ENCODE measurements at places on chromosomes 7 and 10.
A peak's percentile ranks its signal among the peaks of the same experiment; 100 is the strongest.

DNA sequence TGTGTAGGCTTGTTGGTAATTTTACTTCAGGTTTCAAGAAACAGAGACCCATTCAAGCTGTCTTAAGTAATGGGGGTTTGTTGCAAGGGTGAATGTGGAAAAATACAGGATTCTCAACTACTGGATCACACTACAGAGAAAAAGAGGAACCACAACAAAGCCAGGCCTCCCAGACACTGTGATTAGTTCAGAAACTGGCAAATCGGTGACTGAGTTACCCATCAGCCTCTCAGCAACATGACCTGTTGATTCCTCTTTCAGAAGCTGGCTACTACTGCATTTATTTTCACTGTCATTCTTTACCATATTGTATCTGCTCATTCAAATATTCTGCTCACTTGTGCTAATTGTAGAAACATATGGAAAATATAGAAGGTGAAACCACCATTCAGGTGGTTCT is 16.0 kb downstream of the CCDC71L start:
- peak; percentile 69 for DNase-seq

DNA sequence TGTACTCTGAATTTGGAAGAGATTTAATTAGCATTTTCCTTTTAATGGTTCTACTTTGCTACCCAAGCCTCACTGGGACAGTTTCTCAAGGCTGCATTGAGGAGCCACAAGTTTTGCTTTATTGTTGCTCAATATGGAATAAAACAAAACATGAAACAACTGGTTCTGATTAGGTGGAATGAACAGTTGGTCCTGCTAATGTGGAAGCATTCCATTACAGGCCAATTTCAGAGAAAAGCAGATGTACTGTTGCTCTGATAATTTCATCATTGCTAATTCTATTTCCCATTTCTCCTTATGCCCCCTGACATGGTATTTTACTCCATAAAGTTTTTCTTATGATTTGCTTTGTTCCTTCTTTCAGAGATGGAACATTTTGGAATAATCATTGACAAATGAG is 66.0 kb upstream of the PAPSS2 start:
- no peak for DNase-seq

DNA sequence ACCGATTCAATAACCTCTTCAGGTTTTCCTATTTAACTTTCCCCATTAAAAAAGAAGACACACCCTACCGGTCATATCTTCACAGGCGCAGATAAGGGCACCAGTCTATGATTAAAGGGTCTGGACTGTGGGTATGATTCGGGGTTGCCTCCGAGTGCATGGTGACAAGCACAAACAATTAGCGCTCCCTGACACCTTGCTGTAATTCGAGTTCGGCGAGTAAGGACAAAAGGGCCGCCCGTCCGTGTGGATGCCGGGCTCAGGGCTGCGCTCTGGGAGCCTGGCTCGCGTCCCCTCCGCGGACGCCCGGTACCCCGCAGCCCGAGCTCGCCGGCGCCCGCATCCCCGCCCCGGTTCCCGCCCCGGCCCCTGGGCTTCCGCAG is 111.9 kb upstream of the RHEB start:
- DNase-seq = no peak

DNA sequence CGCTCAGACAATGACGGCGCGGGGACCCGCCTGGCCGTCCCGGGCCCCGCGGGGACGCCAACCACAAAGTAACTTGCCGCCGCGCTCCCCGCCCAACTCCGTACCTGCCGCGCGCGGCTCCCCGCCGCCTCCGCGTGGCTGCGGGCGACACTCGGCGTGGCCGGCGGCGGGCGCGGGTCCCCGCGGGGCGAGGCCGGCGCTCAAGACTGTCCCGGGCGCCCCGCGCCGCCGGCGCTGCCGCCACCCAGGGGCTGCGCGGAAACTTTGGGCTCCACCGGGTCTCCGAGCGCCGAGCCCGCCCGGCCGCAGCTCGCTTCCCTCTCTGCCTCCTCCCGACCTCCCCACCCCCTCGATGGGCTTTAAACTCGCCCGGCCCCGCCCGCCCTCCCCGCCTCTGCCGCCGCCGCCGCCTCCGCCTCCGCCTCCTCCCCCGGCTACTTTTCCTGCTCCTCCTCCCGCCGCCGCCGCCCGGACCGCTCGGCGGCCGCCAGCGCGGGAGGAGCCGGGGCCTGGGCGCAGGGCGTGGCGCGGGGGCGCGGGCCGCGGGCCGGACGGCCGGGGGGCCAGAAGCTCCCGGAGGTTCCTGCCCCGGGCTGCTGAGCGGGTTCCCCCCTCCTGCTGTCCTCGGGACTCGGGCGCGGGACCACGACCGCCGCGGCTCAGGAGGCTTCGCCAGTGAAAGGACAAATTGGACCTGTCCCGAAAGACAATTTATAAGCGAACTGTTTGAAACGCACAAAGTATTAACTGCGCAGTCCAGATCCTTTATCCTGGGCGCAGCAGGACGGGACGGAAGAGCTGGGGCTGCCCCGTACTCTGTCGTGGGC is 10.6 kb upstream of the GRB10 start:
- no peak for DNase-seq

- DNase-seq = no peak
These were observed 14.4 kb upstream of the CRYGN start for GRCh38 chr7:151454305-151454704.

GRCh38 chr7:90025771-90026170 is 128.5 kb upstream of the STEAP1 start:
- no peak for DNase-seq

GRCh38 chr7:26419198-26419597 is 127.5 kb downstream of the SNX10 start:
- no peak for DNase-seq

- no peak for DNase-seq
These were observed 154.5 kb downstream of the CSTF2T start for GRCh38 chr10:51544933-51545332.

GRCh38 chr10:113347508-113347907 is 205.3 kb upstream of the HABP2 start:
- no peak for DNase-seq

DNA sequence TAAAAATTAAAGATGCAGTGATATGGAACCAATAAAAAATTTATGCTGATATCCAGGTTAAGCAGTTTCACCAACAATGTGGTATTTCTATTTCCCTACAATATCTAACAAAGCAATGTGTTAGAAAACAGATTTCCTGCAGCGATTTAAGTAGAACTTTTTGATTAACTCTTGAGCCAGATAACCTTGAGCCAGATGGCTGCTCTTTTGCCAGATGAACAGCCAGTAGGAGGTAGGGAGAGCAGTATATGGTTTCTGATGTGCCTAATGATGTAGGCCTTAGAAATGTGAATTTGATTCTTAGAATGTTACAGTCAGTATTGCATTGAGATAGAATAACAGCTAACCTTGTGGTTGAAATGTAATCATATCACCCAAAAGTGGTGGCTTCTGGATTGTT is 31.1 kb downstream of the STAMBPL1 start:
- no peak for DNase-seq

- no peak for DNase-seq
These were observed 190 bp downstream of the TCERG1L start for GRCh38 chr10:131311402-131311660.

DNA sequence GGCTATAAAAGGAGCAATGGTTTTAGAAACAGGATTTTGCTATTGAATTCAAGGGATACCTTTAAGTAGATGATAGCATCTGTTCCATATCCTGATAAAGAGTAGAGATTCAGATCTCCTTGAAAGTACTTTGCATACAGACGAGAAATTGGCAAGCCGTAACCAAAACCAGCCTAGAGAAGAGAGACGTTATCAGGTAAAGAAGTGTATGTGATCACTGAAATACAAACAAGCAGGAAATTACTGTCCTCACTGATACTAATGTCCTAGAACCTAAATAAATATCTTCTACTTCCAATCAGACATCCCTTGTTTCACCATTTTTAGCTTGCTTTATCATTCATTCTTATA is 9.4 kb downstream of the PDK4 start:
- no peak for DNase-seq

DNA sequence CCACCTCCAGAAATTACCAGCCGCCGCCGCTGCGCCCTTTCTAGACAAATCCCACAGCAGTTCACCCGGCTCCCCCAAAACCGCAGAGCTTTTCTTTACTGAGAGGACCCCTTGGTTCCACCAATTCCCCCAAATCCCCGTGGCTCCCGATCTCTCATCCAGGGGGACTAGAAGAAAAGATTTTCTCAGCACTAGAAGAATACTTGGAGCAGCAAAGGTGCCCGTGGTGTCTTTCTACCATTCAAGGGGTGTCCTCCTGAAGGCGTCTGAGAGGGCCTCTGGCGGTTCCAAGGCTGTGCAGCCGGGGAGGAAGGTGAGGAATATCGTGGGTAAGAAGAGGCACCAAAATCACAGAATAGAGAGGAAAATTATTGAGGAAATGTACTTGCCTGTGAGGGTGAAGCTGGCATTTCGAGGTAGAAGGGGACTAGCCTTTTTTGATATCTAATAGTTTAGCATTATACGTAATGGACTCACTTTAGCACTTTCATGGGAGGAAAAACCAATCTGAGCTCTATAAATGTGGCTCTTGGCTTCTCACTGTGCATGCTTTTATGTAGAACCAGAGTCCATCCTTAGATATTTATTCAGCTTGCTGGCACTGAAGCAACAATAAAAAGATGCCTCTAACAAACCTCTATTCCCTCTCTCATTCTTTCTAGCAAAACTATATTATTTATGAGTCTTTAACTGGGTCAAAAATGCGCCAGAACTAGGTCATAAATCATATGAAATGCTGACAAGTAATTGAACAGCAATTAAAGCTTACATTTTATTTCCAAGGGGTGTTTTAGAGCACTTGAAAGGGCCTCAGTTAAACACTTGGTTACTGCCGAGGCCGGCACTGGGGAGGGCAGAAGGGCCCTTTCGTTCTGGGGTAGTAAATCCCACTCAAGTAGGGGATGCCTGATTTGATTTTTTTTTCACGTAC is 13.8 kb upstream of the HOXA2 start:
- no peak for DNase-seq

- DNase-seq = no peak
These were observed 16.6 kb upstream of the TMEM236 start for GRCh38 chr10:17735166-17735941.

DNA sequence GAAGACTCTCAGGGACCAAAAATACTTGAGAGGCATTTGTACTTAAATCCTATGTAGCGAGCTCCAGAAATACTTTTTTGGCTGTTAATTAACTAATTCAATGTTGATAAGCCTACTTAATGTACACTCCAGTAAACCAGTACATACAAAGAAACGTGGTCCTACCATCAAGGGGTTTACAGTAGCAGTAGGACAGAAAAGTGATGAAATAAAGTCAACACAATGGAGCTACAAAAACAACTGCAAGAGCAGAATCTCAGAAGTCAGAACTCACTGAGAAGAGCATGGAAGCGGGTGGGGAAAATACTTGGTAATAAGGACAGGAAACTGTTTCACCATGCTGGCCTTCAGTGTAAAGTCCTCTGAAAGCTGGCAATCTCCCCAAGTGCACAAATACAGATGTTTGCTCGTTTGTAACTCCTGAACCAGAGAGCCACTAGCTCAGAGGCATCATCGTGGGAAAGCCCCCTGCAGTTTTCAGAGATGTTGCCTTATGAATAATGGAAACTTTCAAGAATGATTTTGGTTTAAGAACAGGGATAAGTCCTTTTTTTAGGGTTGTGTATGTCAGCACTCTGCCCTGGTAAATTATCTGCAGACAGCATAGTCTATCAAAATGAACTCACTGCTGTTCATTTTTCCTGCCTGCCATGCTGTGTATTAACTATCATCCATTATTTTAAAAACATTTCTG is 233.2 kb downstream of the SORCS1 start:
- no peak for DNase-seq

DNA sequence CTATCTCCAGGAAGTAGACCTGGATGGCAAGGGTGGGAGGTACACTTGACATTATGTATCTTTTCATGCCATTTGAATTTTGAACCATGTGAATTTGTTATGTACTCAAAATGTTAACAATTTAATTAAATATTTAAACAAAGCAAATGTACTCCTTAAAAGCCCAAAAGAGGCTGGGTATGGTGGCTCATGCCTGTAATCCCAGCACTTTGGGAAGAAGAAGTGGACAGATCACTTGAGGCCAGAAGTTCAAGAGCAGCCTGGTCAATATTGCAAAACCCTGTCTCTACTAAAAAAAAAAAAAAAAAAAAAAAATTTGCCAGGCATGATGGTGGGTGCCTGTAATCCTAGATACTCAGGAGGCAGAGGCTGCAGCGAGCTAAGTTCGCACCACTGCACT is 136.9 kb upstream of the ASAH2 start:
- DNase-seq = no peak

- DNase-seq = no peak
These were observed 294.4 kb upstream of the NPVF start for GRCh38 chr7:25522727-25523126.

GRCh38 chr7:86049910-86050309 is 593.8 kb upstream of the GRM3 start:
- no peak for DNase-seq

GRCh38 chr10:77072836-77073662 is 564.6 kb downstream of the KCNMA1 start:
- no peak for DNase-seq

DNA sequence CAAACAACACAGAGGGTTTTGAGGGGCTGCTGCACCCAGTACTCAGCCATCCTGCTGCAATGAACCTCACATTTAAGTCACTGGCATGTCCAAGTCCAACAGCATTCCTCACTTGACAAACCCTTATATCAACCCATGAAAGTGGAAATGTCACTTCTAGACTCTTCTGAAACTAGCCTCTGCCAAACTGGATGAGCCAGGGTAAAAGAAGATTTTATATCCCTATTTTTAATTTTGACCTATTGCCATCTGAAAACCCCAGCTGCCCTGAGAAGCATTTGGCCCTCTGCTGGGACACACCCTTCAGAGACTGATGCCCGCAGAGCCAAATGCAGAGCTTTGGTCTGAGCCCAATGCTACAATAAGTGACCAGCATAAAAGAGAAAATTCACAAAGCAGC is 201.1 kb downstream of the ANK3 start:
- DNase-seq = no peak

DNA sequence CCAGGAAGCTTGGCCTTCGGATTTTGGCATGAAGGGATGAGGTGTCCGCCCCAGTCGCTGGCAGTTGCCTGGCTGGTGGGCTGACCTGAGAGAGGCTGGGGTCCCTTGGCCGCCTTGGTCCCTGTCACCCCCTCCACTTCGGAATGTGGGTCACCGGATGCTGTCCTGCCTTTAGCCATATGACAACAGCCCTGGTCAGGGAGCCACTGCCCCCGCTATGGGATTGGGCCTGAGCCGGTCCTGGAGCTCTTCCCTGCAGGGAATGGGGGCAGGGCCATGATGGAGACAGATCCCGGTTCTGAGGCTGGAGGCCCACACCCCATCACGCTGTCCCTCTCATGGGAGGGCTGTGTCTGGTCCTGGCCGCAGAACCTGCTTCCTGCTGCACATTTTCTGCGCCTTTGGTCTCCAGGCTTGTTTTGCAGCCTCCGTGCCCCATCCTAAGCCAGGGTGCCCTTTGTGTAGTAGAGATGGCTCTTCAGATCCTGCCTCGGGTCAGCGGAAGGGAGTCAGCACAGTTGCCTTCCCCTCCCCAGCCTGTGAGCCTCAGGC is 22.6 kb downstream of the PFKFB3 start:
- DNase-seq = no peak

DNA sequence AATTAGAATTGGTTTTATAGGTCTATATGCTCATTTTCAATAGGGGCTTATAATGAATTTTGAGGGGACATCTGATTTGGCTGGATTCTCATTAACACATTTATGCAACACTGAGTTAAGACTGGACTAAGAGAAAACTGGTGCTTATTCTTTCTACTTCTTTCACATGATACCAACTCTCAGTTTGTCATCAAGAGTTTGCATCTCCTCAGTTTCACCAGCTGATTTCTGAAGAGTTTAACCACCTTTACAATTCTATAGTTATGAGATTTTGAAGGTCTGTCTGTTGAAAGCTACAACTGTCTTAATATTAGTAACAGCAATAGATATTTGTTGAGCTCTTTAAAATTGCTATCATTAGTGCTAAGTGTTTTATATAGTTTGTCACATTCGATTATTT is 867.0 kb upstream of the SORCS1 start:
- no peak for DNase-seq
